ENCODE measurements at places on chromosomes 6 and 20. TPM values are rescaled to one million over a fixed set of nuclear protein-coding genes. Genes with fewer than 3 reads are reported as not detected.

DNA sequence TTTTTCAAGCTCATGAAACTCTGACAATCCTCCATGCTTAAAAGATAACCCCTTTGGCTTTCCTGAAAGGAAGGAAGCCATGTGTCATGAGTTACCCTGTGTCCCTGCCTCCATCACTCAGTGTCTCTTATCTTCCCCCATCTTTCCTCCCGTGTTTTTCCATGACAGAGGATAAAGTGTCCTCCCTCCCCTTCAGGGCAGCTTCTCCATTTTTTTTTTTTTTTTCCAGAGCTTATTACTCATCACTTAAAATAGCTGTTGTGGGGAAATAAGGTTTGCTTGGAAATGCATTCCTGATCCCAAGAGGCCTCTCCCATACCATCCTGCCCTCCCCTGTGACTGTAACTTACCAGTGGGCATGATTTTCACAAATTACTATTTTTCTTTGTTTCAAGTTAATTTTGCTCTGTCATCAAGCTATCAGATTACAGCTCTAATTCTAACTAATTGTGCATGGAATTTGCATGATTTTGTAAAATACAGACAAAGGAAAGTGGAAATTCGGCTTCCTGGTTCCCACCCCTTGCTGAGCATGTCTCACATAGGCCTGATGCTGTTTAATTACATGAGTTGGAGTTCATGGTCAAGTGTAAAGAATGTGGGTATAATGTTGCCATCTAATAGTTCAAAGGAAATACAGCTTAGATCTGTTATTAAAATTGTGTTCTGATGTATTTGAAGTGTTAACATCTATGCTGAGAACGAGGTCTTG lies 614.5 kb upstream of the FLRT3 start:
- H3K4me1 ChIP-seq = no peaks in the 10 kb centered on the region
- H3K27me3 ChIP-seq = no peaks in the 10 kb centered on the region
- no peaks in the 10 kb centered on the region for H3K36me3 ChIP-seq

TTLL9 gene
- not detected for total RNA-seq

TNXB gene
- total RNA-seq = 11.4 TPM

GRCh38 chr6:45255434-45255833 lies 72.7 kb upstream of the RUNX2 start:
- no peak overlapping the region for H3K4me3 ChIP-seq
- H3K27ac ChIP-seq = no peak overlapping the region
- peaks cover 2% of the 10 kb centered on the region for H3K4me1 ChIP-seq
- H3K27me3 ChIP-seq = no peaks in the 10 kb centered on the region

GRCh38 chr20:7790189-7790588 lies 150.1 kb downstream of the HAO1 start:
- H3K27me3 ChIP-seq = no peaks in the 10 kb centered on the region
- H3K4me1 ChIP-seq = no peaks in the 10 kb centered on the region
- no peak for DNase-seq
- H3K27ac ChIP-seq = no peak overlapping the region
- no peak overlapping the region for H3K4me3 ChIP-seq

DNA sequence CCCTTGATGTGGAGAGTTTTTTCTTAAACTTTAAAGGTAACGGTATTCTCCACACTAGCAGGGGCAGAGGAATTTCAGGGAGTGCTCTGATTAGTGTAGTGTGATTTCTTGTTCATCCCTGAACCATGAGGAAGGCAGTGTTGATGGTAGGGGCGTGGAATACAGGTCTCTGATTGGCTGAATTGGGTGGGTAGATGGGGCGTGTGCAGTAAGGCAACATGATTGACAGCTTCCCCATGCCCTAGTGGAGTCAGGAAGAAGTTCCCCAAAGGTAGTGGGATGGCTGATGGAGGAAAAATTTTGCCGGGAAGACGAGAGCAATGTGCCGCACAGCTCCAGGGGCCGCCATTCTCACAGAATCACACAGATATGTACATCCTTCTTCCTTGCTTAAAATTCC lies 97.4 kb upstream of the SALL4 start:
- H3K36me3 ChIP-seq = no peaks in the 10 kb centered on the region
- H3K27ac ChIP-seq = no peak overlapping the region
- no peaks in the 10 kb centered on the region for H3K4me1 ChIP-seq
- DNase-seq = no peak

DNA sequence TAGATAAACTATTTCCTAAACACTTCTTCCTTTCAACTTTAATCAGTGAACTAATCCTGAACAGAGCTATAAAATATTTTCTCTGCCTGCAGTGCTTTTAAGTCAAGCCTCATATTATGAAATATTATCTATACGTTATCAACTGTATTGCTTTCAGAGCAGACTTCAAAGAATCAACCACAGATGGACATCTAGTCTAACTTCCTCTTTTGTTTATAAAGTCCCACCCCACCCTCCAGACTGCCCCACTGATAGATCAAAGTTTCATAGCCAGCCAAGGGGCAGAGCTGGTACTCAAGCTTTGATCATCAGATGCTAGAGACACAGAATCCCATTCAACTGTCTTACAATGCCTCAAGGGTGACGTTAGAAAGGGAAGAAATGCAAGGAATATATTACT lies 308.3 kb downstream of the LAMA2 start:
- peaks cover 15% of the 10 kb centered on the region for H3K27me3 ChIP-seq
- H3K4me3 ChIP-seq = no peak overlapping the region

GHRH gene
- total RNA-seq = not detected

MRAP2 gene
- total RNA-seq = not detected

GRCh38 chr6:158628542-158628941 lies 16.0 kb downstream of the DYNLT1 start:
- DNase-seq = no peak
- peaks cover 14% of the 10 kb centered on the region for H3K36me3 ChIP-seq
- H3K27me3 ChIP-seq = no peaks in the 10 kb centered on the region

DNA sequence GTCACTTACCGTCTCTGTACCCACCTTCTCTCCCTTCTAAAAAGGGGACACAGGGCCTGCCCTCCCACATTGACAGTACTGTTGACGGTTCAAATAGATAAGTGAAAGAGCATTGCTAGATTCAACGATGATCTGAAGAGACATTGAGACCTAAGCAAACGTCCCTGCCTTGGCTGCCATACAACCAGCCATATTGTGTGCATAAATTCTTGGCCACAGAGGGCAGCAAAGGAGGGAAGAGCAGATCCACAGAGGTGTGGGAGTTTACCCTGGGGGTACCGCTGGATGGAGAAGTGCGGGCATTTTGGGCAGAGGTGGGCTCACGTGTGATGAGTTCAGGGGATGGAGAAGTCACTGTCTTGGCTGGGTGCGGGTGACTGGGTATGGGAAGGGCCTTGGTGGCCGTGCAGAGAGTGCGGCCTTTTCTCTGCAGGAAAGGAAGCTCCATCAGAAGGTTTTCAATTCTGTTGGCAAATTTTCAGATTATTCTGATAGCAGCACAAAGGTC lies 85.6 kb downstream of the POPDC3 start:
- H3K36me3 ChIP-seq = no peaks in the 10 kb centered on the region
- H3K4me1 ChIP-seq = peaks cover 4% of the 10 kb centered on the region
- no peak for DNase-seq
- no peak overlapping the region for H3K27ac ChIP-seq

- H3K36me3 ChIP-seq = no peaks in the 10 kb centered on the region
- H3K4me1 ChIP-seq = no peaks in the 10 kb centered on the region
- no peak within 1 kb of the TSS for H3K27ac ChIP-seq
Measured at GRCh38 chr6:125153391-125154117, at the start of gene TPD52L1. TSS of gene TPD52L1 (plus strand) at chr6:125153773. CDS start at chr6:125153952, 179 bp downstream.

WFDC8 gene
- not detected for total RNA-seq

HUS1B gene
- total RNA-seq = 1.9 TPM

ADGB gene
- not detected for total RNA-seq
